ENCODE measurements at places on chromosomes 1 and 21. TPM values are rescaled to one million over a fixed set of nuclear protein-coding genes. Genes with fewer than 3 reads are reported as not detected.

The RIPPLY3 gene
- 0.99 TPM for total RNA-seq

The PCSK9 gene
- 2.2 TPM for total RNA-seq

The PDC gene
- total RNA-seq = not detected

The AKR7A3 gene
- total RNA-seq = 1.4 TPM

The HNRNPCL1 gene
- not detected for total RNA-seq

The ATAD3C gene
- total RNA-seq = 5.8 TPM

The NTMT2 gene
- total RNA-seq = not detected

The LAMC2 gene
- total RNA-seq = 5.5 TPM

The CYP4A22 gene
- 0.47 TPM for total RNA-seq

The COL6A2 gene
- total RNA-seq = 515 TPM

The DCDC2B gene
- not detected for total RNA-seq

The SLAMF6 gene
- total RNA-seq = 0.12 TPM

The CASQ2 gene
- total RNA-seq = 70.6 TPM

The FAM89A gene
- total RNA-seq = 9.5 TPM

The ZBTB8B gene
- 0.64 TPM for total RNA-seq

The XCL1 gene
- 0.18 TPM for total RNA-seq

The PCAT6 gene
- total RNA-seq = not detected

The MROH9 gene
- total RNA-seq = not detected

The SH3BGR gene
- total RNA-seq = 9.8 TPM

The C1orf185 gene
- not detected for total RNA-seq

The SIPA1L2 gene
- total RNA-seq = 51.1 TPM

The SCCPDH gene
- total RNA-seq = 41.6 TPM

The HTR1D gene
- total RNA-seq = 0.12 TPM

The SPSB1 gene
- total RNA-seq = 8.8 TPM

The CCDC27 gene
- not detected for total RNA-seq

The C1orf94 gene
- not detected for total RNA-seq

The CRNN gene
- total RNA-seq = not detected

The FAM72D gene
- 1.1 TPM for total RNA-seq

The OR2T35 gene
- total RNA-seq = not detected

The COL8A2 gene
- 3.7 TPM for total RNA-seq

The A3GALT2 gene
- 0.53 TPM for total RNA-seq

The FCRL5 gene
- 0.23 TPM for total RNA-seq

The CYP4X1 gene
- total RNA-seq = 7.4 TPM

The SPRR2E gene
- total RNA-seq = not detected

The E2F2 gene
- total RNA-seq = 9.0 TPM

The RCC1 gene
- total RNA-seq = 22.9 TPM

The OR2T33 gene
- not detected for total RNA-seq

The SYT11 gene
- 20.0 TPM for total RNA-seq

The GBP6 gene
- total RNA-seq = 0.12 TPM

The GBP3 gene
- total RNA-seq = 13.6 TPM

The CAMTA1 gene
- 50.2 TPM for total RNA-seq

The IL12RB2 gene
- 1.3 TPM for total RNA-seq

The TRNP1 gene
- total RNA-seq = 4.4 TPM

The OR2T11 gene
- total RNA-seq = 0.06 TPM

The TFF3 gene
- total RNA-seq = 4.0 TPM

The LMX1A gene
- total RNA-seq = 0.12 TPM

The PRMT6 gene
- 26.2 TPM for total RNA-seq

Measured in metanephros (tissue), 2 donors.